OCI-LY7 (cell line): ENCODE measurements at places on chromosomes 7 and 10.

DNA sequence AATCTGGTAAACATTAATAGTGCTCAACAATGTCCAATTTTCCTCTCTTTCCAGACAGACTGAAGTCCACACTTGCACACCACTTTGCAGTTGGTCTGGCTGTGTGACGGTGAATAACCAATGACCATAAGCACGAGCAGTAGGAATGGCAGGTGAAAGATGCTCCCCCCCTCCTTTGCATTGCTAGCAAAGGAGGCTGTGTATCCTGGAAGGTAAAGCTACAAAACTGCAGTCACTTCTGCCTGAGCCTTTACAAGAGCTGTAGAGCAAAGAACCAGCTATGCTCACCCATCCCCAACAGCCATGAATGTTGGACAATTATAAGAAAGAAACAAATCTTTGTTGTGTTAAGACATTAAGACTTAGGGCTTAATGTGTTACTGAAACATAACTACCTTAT, 178.0 kb downstream of the IPMK start:
- no peak for DNase-seq

GRCh38 chr10:31528831-31529230, 209.8 kb downstream of the ZEB1 start:
- no peak for DNase-seq

GRCh38 chr10:121568275-121568674, 30.0 kb downstream of the FGFR2 start:
- DNase-seq = no peak

DNA sequence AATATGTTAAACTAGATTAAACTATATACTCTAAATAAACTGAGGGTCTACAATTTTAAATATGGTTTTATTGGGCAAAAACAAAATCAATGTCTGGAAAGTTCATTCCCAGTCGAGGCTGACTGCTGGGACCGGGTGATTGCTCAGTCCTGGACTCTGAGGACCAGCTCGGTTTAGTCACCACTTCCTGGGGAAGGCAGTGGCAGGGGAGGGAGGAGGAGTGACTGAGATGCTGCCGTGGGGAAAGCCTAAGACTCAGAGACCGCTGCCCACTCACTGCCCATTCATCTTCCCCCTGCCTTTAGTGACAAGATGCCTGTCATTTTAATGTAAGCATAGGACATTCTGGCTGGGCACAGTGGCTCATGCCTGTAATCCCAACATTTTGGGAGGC, 29.0 kb downstream of the ATOH7 start:
- no peak for DNase-seq

DNA sequence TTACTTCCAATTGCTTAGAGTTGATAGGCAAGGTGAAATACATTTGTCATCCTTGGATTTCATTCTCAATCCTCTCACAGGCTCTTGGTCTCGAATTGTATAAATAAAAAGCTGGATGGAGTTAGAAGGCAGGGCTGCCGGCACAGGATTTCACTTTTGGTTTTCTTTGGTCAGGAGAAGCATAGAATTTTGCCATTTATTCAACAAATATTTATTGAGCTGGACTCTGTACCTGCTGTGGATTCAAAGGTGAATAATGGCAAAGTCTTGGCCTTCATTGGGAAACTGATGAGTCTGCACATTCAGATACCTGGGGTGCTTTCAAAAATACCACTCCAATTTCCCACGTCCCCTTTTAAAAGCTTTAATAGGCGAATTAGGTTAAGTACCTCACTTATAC, 49.7 kb downstream of the PDK4 start:
- DNase-seq = no peak

DNA sequence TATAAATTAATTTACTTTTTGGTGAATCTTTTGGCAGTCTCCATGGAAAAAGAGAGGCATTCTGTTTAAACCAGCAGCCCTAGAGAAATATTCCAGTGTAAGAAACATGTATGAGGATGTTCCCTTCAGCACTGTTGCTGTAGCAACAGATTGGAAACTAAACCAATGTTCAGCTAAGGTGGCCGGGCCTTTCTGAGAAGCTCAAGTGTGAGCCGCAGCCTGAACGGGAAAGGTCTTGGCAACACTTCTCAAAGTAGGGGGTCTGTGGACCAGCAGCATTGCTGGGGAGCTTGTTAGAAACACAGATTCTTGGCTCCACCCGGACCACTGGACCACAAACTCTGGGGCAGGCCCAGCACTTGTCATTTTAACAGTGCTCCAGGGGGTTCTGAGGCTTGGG, 36.2 kb downstream of the RAMP3 start:
- no peak for DNase-seq

- no peak for DNase-seq
Measured at GRCh38 chr10:133444342-133445267, 9.1 kb upstream of the SCART1 start.

DNA sequence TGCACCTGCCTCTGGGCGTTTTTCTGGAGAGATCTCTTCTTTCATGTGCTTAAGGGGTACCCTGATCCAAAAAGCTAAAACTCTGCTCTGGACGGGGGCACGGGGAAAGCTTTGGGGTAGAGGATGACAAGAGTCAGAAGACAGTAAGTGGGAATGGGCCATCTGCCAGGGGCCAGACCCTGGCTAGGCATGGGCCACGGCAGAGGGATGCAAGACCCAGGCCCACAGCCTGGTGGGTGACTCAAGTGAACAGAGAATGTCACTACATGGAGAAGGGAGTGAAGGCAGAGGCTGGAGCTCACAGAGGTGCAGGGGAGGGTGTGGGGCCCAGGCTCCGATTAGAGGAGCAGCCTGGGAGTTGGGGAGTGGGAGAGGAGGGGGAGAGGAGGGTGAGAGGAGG, 15.3 kb downstream of the FLNC start:
- DNase-seq = no peak

DNA sequence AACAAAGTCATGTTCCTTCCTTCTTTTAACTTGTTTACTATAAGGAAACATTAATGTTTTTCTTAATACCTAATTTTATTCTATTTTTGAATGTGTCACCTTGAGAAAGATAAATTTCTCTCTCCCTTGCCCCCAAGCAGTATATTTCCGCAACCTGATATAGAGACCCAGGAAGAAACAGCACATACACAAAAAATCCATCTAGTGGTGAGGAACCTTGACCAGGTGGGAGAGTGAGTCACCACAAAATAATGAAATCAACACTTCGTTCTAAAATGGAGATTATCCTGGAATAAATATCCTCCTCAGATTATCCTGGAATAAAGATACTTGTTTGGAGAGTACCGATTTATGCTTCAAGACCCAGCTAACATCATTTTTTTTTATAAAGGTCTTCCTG, 232.9 kb upstream of the PTN start:
- DNase-seq = no peak

DNA sequence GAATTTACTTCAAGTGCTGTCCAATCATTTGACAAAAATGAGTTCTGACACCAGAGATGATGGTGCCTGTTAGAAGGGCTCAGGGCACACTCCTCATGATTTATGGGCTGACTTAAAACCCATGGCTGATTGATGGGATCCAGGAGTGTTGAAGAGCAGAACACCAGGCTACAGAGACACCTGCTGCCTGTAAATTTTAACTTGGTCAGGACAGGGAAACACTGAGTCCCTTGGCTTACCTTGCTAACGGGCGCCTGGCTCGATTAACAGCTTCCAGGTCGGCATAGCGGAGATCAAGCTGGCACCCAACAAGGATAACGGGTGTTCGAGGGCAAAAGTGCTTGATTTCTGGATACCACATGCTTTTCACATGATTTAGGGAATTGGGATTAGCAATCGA, 51.4 kb downstream of the RHOBTB1 start:
- no peak for DNase-seq

- DNase-seq = no peak
Measured at GRCh38 chr7:112182749-112183148, 23.4 kb downstream of the DOCK4 start.

- DNase-seq = no peak
Measured at GRCh38 chr10:74906611-74907198, 80.3 kb downstream of the KAT6B start.

DNA sequence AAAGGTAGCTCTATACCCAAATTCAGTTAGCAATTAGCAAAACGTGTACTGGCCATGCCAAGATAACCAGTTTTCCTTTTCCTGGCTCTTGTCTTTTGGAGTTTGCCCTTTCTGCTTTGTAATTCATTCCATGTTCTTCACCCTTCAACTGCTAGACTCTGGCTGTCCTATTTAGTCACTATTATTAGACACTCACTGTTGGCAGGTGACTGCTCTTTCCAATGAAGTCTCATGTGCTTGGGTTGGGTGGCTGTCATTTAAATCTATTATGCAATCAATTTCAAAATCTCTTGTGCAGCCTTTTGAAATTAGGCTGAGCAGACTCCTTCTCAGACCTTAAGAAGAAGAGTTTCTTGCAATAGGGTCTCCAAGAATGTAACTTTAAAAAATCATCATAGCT, 266.5 kb downstream of the GPR158 start:
- DNase-seq = no peak

DNA sequence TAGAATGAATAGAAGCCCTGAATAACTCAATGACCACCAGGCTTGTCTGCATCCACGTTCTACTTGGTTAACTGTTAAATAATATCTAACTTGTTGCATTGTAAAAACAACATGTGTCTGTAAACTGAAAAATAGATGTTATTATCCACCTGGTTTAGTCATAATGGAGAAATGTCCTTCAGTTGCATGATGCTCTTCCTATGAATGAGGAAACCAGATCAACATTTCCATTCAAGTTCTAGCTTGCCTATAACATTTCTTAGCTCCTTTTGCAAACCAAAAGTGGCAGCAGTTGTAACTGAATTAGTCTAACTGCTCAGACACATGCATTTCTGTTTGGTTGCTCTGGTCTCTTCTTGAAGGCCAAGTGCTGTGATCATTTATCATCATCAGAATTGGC, 62.9 kb upstream of the BET1 start:
- DNase-seq = no peak

DNA sequence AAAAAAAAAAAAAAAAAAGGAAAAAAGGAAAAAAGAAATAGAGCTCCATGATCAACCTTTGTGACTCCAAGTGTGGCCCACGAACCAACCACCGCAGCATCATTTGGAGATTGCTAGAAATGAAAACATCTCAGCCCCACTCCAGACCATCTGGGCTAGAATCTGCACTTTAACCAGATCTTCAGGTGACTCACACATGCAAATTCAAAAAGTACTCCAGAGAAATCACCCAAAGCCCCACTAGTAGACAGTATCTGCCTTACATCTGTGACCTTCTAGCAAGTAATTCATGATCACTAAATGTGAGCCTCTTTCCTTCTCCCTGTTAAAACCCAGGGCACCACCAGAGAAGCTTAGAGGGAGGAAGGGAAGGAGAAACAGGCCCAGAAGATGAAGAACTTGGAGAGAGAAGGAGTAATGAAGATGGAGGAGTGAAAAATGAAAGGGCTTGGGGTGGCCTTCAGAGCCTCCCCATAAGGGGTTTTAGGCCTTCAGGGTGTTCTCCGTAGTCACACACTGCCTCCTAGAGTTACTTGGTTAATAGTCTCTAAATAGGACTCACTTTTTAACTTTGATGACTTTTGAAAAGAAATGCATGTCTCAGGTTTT, 94.0 kb downstream of the SLC37A3 start:
- DNase-seq = peak; percentile 52

GRCh38 chr7:94330269-94331020, 64.2 kb upstream of the COL1A2 start:
- DNase-seq = no peak

- peak; percentile 79 for DNase-seq
Measured at GRCh38 chr10:30413996-30414576, 19.9 kb upstream of the MAP3K8 start.

DNA sequence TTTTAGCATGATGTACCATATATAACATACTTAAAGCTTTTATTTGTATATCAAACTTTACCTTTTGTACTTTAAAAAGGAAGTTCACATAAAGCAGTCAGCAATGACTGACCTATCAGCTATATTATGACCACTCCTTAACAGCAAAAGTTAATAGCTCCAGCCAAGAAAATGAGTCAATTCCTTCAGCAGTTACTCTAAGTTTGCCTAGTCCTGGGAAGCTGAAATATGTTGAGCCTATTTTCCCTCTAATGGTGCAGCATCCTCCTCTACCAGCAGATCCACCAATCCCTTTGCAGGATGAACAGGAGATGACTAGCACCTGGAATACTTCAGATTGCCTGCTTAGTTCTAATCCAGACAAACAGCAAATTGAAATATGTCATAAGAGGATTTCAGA, 64.2 kb downstream of the CUL2 start:
- DNase-seq = no peak

- no peak for DNase-seq
Measured at GRCh38 chr7:14020339-14020900, 31.0 kb upstream of the ETV1 start.

- peak; percentile 83 for DNase-seq
Measured at GRCh38 chr7:151059367-151060112, at the start of gene SLC4A2. TSS of gene SLC4A2 (plus strand) at chr7:151059589. CDS start at chr7:151061988, 2,399 bp downstream.

DNA sequence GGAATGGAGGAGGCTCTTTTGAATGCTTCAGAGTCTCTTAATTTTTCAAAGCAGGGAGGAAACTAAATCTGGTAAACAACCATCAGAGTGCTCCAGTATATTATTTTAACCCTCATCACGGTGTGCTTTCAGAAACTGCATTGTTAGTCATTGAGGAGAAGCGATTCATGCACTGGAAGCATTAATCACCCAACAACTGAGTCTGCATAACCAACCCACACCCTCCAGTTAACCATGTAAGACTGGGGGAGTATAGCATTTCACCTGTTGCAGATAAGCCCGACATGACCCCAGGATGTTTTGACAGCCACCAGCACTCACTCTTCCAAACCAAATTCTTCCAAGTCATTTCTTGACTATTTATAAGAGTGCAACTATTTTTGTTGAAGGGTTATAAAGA, 257.6 kb downstream of the GATA3 start:
- no peak for DNase-seq

DNA sequence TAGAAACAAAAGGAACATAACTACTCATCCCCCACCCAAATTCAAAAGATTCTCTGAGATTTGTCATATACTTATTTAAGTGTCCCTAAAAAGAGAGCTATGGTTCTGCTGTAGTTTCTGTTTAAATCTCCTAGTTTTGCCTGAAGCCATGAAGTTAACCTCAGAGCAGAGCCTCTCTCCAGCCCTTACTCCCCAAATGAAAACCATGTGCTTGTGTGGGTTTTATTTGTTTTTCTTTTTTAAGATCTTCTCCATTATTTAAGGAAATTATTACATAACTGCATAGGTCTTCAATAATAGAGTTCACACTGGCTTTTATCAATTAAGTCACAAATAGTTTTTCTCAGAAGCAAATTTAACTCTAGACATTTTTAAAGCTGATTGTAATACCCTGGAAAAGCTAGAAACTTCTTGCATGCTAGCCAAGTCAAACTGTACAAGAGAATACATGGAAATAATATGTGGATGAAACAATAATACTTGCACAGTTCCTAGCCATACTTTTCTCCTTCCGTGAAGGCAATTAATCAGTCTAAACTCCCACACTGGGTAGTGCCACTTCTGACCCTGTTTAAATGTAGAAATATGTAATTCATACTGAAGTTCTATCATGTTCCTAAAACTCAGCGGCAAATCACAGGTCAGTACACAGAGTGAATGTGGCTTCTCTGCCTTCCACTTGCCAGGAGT, 579.7 kb downstream of the SUGCT start:
- DNase-seq = no peak

- DNase-seq = no peak
Measured at GRCh38 chr7:132424821-132425724, 151.2 kb downstream of the PLXNA4 start.

- DNase-seq = no peak
Measured at GRCh38 chr10:93917821-93918220, 24.0 kb downstream of the SLC35G1 start.

- DNase-seq = no peak
Measured at GRCh38 chr10:132524443-132525285, 12.9 kb upstream of the INPP5A start.
